Pancreas (tissue), 10 donors: ENCODE measurements at places on chromosomes 5 and 9. TPM values are rescaled to one million over a fixed set of nuclear protein-coding genes. Genes with fewer than 3 reads are reported as not detected.

The PHF24 gene
- 0.32 TPM for total RNA-seq

The RNF208 gene
- 3.4 TPM for total RNA-seq

The HINT1 gene
- 61.4 TPM for total RNA-seq

The RETREG1 gene
- total RNA-seq: 15.9 TPM

The ARAP3 gene
- total RNA-seq: 2.8 TPM

The ODF2 gene
- total RNA-seq: 14.5 TPM

The DMRTA1 gene
- 1.7 TPM for total RNA-seq

The CCNO gene
- total RNA-seq: 6.8 TPM

The BTNL8 gene
- 1.5 TPM for total RNA-seq

The RASGRF2 gene
- 2.0 TPM for total RNA-seq

The TMEM141 gene
- 41.6 TPM for total RNA-seq

The DMRT3 gene
- not detected for total RNA-seq

The GDNF gene
- total RNA-seq: 0.47 TPM

GRCh38 chr5:54013556-54014194, 296.7 kb downstream of the ARL15 start:
- DNase-seq: no peak

DNA sequence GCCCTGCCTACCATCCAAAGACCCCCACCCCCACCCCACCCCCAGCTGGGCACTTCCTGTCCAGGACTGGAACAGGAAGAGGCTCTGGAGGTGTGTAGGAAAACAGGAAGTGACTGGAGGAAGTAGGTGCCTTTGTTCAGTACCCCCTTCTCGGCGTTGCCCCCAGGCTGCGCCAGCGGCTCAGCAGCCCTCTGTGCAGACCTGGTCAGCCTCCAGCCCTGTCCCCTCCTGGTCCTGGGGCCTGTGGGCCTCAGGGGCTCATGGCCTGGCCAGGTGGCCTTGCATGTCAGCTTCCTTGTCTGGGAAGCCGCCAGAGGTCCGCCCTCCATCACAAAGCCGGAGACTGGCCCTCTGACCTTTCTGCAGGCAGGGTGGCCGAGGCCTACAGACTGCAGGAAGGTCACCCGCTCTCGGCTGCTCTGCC, 26.0 kb downstream of the FLT4 start:
- no peak for DNase-seq

DNA sequence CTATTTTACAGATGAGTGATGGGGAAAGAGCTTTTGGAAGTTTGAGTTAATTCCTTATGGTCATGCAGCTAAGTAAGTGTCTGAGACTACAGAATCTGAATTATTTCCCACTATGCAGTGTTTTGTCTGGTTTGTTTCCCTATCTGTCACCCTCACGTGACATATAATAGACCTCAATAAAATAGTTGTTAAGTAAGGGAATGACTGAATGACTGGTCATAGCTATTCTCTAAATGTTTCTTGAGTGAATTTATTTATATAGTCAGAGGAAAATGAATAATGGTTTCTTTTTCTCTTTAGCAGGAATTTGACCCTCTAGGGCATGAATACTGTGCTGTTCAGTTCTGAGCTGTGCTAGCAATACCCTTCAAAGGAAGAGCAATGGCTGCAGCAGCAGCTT, 10.3 kb downstream of the TRIM32 start:
- DNase-seq: no peak

DNA sequence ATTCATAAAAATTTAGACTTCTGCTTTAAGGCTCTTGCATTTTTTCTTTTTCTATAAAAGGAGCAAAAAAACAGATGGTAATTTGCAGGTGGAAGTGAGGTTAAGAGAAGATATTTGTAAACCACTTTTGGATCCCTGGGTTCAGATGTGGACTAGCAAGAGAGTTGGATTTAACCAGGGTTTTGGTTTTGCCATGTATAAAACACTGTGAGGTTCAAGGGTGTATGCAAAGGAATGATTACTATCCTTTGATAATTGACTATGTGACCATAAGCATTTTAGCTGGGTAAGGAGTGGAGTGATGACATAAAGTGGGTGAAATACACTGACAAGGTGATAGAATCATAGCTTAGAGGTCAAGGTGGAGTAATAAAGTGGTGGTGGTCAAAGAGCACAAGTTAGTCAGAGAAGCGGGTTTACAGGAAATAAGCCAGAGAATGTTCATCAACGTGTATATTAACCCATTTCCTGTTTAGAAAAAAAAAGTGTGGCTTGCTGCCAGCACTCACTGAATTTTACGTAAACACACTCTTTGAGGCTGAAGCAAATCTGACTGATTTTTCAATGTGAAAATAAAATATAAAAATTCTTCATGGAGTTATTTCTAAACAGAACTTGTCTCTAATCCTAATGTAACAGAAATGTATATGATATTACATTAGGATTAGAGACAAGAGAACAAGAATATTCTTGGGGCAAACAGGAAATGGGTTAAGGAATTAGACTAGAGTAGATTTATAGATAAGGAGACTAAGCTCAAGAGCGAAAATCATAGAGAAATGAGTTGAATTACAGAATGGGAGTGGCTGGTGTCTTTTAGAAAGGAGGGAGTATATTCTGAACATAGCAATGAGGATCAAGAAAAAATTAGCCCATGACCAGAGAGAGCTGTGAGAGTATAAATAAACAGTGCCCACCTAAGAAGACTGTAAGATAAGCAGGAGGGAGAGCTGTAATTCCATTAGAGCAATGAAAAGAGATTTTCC, 74.5 kb downstream of the CDKN2A start:
- DNase-seq: no peak

- DNase-seq: no peak
Measured at GRCh38 chr9:24036459-24036858, 210.4 kb upstream of the ELAVL2 start.

GRCh38 chr5:143066556-143067281, 296.5 kb downstream of the ARHGAP26 start:
- DNase-seq: no peak

GRCh38 chr9:100087218-100087617, 11.6 kb downstream of the ERP44 start:
- DNase-seq: no peak

DNA sequence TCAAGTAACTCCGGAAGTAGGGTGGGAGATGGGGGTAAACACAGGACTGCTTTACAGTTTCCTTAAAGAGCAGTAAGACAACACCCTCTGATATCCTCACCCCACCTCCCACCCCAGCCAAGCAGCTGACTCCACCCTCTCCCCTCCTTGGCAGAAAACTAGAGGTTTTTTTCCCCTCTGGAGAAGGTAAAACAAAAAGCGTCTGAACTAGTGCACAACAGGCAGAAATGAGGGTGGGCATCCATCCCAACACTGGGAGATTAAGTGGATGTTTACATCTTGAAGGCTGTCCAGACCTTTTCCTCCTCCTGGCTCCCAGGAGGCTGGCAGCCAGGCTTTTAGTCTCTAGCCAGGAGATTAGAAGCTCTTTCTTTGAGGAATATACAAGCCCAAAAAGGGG, 13.9 kb upstream of the CTNNAL1 start:
- no peak for DNase-seq

- no peak for DNase-seq
Measured at GRCh38 chr9:86354818-86355309, 654 bp upstream of the TUT7 start.

GRCh38 chr5:111855356-111855755, 98.4 kb upstream of the NREP start:
- no peak for DNase-seq

- peak; percentile 62 for DNase-seq
Measured at GRCh38 chr5:14727428-14727865, 62.9 kb downstream of the OTULIN start.

- no peak for DNase-seq
Measured at GRCh38 chr9:97617939-97618416, 15.2 kb downstream of the TSTD2 start.

GRCh38 chr9:2234371-2234893, 219.3 kb downstream of the SMARCA2 start:
- DNase-seq: no peak

- DNase-seq: no peak
Measured at GRCh38 chr9:138103849-138104206, 226.2 kb downstream of the CACNA1B start.

DNA sequence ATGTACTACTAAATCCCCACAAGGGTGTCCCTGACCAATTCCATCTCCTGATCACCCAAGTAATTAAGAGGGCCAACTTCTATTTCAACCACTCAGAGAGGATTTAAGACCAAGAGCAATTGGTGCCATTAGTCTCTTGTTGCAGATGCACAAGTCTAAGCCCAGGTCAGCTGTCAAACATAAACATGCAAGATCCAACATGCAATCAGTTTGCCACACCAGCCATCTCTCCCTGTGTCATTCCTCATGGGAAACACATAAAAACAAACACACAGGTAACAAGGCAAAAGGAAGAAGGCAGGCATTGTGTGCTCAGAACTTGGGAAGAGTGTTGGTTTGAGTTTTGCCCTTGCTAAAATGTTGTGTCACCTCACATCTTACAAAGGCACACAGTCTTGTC, 139.2 kb downstream of the SPOCK1 start:
- no peak for DNase-seq

DNA sequence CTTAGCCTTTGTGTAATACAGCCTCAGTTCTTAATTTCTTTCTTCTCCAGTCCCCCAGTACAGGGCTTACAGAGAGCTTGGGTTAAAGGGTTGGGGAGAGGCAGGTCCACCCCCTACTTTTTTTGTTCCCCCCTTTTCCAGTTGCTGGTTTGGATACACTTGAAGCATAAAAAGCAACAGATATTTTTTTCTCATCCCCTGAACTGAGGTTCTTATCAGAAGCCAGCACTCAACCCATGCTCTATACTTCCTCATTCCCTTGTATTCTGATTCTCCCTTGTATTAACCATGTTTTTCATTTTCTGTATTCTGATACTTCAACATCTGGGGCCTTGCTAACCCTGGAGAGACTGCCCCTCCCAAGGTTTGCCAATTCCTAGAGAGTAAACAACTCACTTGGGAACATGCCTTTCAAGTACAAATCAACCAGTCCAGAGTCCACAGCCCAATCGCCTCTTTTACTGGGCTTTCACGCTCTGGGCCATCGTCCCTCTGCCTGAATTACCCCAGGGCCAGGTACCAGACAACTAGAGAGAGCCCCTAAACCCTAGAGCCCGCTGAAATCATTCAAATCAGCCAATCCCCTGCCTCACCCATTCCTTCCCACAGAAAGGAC, 333.4 kb upstream of the PUM3 start:
- no peak for DNase-seq

GRCh38 chr9:134656334-134657006, 14.9 kb downstream of the COL5A1 start:
- DNase-seq: no peak

DNA sequence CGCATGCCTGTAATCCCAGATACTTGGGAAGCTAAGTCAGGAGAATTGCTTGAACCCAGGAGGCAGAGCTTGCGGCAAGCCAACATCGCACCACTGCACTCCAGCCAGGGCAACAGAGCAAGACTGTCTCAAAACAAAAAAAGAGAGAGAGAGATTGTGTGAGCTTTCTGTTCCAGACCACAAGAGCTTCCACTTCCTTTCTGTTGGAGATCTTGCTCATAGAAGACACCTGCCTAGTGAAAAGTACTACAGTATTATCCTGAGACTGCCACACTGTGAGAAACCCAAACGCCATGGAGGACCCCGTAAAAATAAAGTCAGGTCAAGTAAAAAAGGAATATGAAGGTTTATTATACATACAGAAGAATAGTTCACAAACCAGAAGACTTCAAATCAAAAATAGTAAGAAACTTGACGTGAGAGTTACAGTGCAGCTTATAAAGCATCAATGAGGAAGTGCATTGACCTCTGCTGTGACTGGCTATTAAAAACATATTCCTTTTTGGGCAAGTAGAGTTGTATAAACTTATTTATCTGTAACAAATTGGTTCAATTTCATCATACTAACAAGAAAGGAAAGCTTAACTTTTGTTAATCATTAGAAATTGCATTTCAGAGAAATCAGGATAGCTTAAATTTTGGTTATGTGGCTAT, 4.3 kb upstream of the EMB start:
- no peak for DNase-seq

DNA sequence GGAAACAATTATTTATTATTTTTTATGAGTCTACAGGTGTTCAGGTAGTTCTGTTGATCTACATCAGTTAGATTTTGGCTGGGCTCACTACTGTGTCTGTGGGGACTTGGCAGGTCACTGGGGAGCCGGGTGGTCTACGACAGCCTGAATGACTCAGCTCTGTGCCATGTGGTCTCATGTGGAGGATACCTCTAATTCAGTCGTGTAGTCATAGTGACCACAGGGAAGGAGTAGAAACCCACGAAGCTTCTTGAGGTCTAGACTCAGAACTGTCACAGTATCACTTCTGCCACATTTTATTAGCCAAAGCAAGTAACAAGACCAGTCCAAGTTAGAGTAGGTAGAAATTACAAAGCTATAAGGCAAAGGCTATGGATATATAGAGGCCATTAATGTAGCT, 64.7 kb upstream of the GRAMD2B start:
- no peak for DNase-seq

DNA sequence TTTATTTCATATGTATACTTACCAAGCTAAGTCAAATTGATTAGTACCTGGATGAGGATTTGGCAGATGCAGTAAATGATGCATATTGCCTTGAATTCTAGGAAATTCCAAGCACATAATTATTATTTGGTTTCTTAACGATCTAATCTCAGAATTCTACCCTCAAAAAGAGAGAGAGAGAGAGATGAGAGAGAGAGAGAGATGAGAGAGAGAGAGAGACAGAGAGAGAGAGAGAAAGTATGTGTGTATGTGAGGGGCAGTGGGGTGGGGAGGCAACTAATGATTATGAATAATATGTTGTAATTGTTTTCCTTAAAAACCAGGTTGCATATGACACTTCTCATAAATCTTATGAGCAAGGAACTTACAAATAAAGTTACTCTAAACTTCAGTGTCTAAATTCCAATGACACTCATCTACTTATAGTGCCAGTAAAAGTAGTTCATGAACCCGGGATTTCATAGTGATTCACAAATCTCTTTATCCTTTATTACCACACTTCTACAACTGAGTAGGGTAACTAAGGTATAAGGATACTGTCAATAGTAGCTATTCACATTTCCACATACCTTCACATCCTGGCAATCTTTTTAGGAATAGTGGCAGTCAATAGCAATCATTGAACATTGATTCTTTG, 60.5 kb upstream of the EDIL3 start:
- DNase-seq: no peak

GRCh38 chr5:83837265-83837907, 116.7 kb upstream of the HAPLN1 start:
- no peak for DNase-seq

DNA sequence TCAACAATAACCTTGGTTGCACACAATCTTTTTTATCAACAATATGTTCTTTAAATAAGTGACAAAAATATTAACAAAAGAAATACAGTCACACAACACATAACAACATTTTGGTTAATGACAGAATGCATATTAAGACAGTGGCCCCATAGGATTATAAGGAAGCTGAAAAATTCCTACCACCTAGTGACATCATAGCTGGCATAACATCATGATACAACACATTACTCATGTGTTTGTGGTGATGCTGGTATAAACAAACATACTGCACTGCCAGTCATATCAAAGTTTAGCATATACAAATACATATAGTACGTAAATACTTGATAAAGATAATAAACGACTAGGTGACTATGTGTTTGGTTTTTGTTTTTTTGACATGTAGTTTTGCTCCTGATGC, 344.8 kb upstream of the POU5F2 start:
- no peak for DNase-seq

GRCh38 chr5:83548581-83548980, 77.0 kb downstream of the VCAN start:
- no peak for DNase-seq

GRCh38 chr9:36237230-36237629, 21.0 kb downstream of the GNE start:
- no peak for DNase-seq
